Dorsolateral prefrontal cortex (tissue), 122 donors: ENCODE measurements at places on chromosomes 6 and 20.

- DNase-seq, result peak; percentile 14
Observed at GRCh38 chr6:64330694-64331307, 695.2 kb downstream of the PHF3 start.

DNA sequence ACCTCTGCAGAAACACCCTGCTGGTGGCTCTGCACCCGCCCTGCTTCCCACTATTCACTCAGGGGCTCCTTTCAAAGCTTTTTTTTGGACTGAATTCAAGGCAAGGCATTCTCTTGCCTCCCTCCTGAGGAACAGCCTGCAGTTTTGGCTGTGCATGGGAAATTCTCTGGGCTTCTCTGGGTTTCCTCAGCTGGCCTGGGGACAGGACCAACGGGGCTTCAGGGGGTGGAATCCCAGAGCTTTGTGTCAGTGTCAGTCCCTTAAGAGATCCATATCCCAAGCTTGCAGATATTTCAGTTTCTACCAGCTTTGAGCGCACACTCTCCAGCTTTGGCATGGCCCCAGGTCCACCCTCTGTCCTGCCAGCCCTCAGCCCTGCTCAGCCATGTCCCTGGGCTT, 2.0 kb downstream of the SCRT2 start:
- DNase-seq, result no peak

GRCh38 chr20:4193069-4193452, 177.7 kb upstream of the RNF24 start:
- no peak for DNase-seq

DNA sequence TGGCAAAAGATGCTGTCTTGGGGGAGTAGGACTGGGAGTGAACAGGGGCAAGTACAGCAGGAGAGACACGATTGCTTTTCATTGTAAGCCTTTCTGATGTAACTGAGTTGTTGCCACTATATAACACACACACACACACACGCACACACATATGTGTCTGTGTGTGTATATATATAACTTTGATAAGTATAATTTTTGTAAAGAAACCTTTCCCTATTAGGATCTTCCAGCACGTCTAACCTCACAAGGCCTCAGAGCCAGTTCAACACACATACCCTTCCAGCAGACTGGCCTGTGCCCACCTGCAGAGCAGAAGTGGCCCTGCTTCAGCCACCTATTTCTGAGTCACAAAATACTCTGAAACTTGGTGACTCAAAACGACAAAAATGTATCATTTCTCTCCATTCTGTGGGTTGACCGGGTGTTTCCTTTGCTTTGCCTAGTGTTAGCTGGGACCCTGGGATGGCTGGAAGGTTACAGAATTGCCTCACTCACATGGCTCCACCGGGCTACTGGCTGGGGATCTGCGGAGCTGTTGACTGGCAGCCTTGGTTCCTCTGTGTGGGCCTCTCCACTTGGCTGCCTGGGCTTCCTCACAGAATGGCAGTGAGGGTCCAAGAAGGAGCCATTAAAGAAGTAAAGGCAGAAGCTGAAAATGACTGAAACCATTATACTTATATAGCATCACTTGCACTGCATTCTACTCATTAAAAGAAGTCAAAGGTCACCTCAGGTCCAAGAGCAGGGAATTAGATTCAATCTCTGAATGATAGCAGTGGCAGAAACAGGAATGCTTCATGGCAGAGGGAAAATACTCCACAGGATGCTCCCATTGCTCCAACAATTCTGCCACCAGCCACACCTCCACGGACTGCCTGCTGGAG, 126.4 kb downstream of the BANF2 start:
- no peak for DNase-seq

DNA sequence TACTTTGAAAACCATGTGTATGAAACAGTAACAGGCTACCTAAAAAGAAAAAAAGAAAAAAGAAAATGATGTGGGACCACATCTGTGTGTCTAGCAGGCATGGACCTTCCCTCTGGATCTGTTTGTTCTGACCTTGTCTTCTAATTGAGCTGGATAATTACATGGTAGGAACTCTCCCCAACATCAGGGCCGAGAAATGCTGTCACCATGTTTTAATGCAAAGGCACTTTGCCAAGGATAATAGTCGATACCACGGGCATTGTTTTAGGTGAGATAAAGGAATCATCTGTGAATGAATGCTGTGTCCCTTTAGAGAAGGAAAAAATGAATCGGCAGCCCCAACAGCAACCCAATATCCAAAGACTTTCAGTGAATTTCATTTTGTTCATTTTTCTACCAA, 149.1 kb downstream of the ZDHHC14 start:
- no peak for DNase-seq

DNA sequence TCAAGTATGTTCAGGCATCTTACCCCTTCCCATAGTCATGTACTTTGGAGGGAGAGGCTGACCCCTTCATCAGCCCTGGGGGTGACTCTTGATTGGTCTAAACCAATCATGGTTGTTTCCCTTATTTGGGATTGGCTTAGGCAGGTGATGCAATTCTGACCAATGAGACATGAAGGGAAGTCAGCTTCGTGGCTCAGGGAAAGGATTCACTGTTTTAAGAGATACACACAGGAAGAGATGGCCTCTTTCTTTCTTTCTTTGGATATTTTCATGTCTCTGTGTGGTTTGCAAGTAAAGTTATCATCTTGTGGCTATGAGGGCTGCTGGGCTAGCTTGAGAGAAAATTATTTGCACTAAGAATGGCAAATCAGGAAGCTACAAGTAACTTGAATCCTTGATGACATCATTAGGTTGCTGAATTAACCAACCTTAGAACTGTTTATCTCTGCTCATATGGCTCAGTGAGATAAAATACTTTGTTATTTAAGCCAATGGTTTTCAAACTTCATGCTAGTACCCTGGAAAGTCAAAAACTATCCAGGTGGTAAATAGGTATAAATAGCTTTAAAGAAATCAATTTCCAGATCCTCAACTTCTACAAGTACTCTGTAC, 144.2 kb upstream of the CENPW start:
- no peak for DNase-seq

- no peak for DNase-seq
Observed at GRCh38 chr20:63957690-63958441, 1.6 kb upstream of the UCKL1 start.

GRCh38 chr20:41261790-41262717, 55.5 kb downstream of the ZHX3 start:
- DNase-seq, result no peak

- no peak for DNase-seq
Observed at GRCh38 chr6:165806126-165806810, 143.2 kb upstream of the PDE10A start.

DNA sequence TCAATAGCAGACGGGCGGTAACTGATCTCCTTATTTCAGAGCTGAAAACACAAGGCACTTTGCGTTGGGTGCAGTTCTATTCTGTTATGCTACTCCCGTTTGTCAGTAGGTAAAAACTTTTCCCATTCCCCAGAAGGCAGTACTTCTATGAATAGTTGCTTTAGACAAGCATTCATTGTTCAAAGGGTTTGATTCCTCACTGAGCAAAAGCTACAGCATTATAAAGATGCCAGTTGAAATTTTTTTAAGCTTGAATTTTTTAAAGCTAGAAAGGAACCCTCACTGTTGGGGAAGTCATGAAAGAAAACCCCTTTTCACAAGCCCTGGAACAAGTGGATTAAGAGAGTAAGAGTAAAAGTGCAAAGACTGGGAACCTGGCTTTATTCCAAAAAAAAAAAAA, 42.3 kb downstream of the FUT9 start:
- DNase-seq, result no peak

DNA sequence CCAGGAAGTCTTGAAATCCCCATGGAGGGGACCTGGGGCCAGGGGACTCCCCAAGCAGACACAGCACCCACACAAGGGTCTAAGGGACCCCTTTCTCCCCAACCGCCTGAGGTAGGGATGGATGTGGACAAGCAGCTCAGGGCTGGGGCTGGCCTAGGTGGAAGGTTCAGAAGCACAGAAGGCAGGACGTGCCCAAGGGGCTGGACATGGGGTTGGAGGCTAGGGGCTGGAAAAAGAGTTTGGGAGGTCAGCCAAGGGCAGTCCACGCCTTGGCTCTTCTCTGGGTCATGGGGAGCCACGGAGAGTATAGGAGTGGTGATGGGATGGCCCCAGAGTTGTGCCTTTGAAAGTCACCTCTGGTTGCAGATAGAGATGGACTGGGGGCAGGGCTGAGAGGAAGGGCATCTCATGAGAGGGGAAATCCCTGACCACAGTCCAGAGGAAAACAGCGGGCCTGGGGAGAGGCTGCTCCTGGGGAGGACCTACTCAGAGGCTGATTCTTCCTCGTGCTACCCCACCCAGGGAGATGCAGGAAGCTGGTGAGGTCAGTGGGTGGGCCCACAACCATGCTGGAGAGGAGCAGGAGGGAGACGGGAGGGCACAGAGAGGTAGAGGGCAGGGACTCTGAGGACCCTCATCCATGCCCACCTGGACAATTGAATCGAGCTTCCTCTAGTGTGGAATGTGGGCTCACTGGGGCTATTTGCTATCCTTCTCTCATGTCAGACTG, 2.5 kb upstream of the HSPA12B start:
- no peak for DNase-seq

GRCh38 chr6:13710552-13711323, 897 bp downstream of the RANBP9 start:
- peak; percentile 53 for DNase-seq
